Right forelimb (tissue), 1 donor: ENCODE measurements at places on chromosomes 12 and 14.
A peak's percentile ranks its signal among the peaks of the same experiment; 100 is the strongest.

DNA sequence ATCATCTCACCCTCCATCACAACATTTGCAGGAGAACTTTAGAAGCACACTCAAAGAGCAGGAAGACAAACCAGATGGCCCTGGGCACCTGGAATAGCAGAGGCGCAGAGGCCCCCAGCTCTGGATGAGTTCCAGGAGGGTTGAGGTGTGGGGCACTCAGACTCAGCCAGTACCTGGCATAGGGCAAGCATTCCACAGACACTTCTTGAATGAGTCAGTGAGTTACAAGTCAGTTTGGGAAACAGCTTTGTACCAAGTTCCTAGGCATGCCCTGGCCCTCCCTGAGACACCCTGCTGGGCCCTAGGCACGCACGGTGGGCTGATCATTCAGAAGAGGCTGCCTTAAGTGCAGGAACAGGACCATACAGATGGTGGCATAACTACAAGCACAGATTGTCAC, 54.3 kb downstream of the MAP3K9 start:
- no peak for DNase-seq

DNA sequence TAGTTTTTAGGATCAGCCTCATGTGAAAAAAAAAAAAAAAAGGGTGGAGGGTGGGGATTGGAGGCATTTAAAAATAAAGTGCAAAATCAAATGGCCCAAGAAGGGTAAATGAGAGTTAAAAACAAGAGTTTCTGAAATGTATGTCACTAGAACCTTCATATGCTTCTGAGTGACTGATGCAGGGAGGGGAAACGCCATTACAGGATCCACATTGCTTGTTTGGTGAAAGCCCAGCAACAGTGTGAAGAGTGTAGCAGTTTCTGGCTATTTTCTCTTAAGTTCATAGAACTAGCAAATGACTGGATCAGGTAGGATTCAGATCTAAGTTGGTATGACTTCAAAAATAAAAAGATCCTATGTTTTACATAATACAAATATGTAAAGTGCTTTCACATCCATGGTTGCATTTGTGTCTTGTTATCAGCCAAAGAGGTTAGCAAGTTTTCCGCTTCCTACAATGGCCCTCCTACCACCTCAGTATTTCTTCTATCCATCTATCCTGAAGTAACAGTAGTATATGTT, 2.9 kb downstream of the CHPT1 start:
- no peak for DNase-seq

- no peak for DNase-seq
Observed at GRCh38 chr14:69559581-69560011, 15.1 kb downstream of the CCDC177 start.

- no peak for DNase-seq
Observed at GRCh38 chr14:89308232-89308959, 108.6 kb downstream of the FOXN3 start.

- DNase-seq = no peak
Observed at GRCh38 chr14:24840204-24840893, 206.4 kb upstream of the GZMB start.

GRCh38 chr12:82896979-82897378, 210.3 kb downstream of the TMTC2 start:
- no peak for DNase-seq

DNA sequence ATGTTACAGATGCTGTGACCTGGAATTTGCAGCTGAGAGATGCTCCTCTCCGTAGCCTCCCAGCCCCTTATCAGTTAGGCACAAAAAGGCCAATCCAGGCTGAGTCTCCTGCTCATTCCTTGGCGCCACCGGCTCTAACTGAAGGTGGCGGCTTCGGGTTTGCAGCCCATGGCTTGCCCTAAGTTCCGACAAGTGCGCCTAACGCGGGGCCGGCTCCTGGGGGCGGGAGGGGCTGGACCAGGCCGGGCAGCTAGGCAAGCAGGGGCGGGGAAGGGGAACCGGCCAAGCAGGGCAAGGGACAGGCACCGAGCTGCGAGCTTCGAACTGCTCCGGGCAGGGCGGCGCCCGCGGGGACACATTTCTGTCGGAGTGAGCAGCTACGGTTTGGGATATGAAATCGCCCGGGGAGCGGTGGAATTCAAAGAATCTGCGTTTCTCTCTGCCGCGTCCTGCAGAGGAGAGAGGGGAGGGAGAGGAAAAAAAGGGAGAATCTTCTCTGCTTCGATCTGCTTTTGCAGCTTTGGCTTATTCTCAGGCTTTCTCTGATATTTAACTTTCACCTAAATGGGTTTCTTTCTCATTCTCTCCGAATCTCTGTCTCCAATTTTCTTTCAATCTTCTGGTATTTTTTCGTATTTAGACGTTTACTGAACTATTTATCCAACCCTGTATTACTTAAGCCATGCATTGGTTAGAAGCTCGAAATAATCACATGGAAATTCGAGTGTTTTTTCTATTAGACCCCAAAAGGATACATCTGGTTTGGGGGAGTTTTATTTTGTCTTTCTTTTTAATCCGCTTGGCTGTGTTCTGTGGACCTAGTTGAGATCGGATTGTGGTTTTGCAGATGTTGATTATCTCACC, 1.6 kb upstream of the HOXC12 start:
- no peak for DNase-seq

GRCh38 chr12:106226884-106227640, 20.8 kb downstream of the CKAP4 start:
- DNase-seq = no peak

DNA sequence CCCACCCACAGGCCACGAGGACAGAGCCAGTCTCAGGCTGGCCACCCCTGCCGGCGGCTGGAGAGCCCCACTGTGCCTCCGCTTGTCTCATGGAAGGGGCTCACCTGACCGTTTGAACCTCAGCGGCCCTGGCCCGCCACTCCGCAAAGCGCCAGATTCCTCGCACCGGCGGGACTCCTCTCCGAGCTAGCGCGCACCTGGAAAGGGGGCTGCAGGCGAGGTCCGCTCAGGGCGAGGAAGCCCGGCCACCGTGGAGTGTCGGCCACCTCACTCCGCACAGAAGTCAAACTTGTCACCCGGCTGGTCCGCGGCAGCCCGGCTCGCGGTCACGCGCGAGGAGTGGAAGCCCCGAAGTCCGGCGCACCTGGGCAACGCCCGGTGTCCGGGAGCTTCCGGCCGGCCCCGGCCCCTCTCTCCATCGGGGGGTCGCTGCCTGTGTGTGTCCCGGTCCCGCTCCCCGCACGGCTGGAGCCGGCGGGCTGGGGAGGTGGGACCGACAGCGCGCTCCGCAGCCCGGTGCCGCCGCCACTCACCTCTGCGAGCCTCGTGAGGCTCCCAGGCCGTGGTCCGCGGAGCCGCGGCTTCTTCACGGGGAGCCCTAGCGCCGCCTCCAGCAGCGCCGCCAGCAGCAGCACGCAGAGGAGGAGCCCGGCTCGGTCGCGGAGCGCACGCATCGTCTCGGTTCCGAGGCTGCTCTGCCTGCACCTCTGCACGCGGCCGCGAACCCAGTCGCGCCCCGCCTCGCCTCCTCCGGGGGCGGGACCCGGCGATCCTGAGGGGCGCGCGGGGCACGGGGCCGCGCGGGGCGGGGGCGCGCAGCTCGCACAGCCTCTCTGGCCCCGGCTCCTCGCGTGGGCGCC, at the start of gene ISM2:
Gene ISM2 (minus strand): TSS at position 697 of the 860 bp plus-strand sequence. CDS start 23 bp downstream, at position 674.
- DNase-seq = peak; percentile 60

- DNase-seq = no peak
Observed at GRCh38 chr14:53807542-53807941, 149.1 kb downstream of the BMP4 start.

GRCh38 chr12:75756771-75757170, 245.4 kb upstream of the KRR1 start:
- no peak for DNase-seq

DNA sequence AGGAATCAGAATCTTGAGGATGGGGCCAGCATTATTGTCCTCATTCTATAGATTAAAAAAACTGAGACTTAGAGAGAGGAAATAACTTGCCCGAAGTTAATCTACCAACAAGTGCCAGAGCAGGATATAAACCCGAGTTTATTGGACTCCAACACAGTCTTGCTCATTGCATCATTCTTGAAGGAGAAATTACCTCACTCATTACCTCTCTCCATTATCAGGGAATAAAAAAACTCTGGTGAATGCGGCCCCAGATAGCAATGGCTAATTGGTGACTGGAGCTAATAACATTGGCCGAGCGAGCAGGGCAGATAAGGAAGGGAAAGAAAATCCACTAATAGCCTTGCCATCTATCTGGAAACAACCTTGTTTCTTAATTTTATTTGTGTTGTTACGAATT, 24.7 kb upstream of the TMED10 start:
- DNase-seq = no peak

DNA sequence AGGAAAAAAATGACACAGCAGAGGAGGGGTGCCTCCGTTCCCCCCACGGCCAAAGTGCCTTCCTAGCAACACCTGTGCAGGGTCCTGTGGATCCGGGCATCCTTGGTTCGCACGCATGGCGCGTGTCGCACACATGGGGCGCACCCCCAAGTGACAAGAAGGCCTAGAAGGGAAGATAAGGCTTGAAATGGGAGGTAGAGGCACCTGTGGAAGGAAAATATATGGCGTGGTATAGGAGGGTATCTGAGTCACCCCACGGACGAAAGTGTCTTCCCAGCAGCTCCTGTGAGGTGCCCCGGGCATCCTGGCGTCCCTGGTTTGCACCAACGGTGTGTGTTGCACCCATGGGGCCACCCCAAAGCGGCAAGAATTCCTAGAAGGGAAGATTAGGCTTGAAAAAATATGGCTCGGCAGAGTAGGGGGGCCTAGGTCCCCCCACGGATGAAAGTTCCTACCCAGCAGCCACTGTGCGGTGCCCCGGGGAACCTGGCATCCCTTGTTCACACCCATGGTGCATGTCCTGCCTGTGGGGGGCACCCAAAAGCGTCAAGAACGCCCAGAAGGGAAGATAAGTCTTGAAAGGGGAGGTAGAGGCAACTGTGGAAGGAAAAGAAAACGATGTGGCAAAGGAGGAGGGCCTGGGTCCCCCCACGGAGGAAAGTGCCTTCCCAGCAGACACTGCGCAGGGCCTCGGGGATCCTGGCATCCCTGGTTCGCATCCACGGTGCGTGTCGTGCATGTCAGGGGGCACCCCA, 280.0 kb downstream of the ALG10 start:
- DNase-seq = no peak

DNA sequence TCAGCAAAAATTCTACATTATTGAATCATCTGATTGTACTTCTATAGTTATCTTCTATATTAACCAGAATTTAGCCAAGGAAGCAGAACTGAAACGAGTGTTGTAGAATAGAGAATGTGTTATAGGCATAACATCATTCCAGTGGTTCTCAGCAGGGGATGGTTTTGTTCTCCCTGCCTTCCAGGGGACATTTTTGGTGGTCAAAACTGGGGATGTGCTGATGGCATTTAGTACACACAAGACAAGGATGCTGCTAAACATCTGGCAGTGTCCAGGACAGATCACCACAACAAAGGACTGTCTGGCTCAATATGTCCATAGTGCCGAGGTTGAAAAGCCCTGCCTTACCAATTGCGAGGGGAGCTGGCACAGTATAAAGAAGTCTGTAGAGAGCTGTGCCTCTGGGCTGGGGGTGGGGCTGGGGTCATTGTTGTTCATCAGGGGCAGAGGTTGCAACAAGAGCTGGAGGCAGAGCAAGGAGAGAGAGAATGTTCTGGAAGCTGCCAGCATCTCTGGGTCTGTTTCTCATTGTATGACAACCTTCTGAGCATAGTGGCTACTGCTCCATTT, 1472.8 kb downstream of the AACS start:
- DNase-seq = no peak

DNA sequence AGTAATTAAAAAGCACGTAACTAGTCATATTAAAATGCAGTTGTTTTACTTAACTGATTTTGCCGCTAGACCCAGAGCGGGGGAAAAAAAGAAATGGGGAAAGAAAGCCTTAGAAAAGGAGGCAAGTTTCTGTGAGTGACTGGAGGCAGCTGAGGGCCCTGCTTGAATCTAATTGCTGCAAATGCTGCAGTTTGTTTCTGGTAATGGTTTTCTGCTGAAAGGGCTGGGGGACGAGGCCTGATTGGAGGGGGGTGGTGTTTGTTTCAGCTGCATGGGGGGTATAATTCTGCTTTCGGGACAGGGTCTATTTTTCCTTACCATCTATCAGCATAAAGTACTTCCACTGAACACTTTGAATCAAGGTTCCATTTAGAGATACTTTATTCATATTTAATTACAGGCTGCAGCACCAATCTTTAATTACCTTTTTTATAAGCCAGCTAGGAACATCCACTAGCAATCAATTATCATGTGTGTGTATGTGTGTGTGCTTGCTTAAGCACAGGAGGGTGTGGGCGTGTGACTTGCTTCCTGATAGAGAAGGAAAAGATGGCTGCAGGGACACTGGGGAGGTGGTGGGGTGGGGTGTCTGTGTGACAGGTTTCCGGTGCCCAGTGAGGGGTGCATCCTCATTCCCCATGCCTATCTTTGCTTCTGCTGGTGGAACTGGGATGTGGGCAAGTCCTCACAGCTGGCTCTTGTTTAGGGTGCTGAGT, 83.4 kb downstream of the ADCK1 start:
- no peak for DNase-seq

GRCh38 chr14:61280526-61281185, 482 bp downstream of the TMEM30B start:
- DNase-seq = peak; percentile 82

DNA sequence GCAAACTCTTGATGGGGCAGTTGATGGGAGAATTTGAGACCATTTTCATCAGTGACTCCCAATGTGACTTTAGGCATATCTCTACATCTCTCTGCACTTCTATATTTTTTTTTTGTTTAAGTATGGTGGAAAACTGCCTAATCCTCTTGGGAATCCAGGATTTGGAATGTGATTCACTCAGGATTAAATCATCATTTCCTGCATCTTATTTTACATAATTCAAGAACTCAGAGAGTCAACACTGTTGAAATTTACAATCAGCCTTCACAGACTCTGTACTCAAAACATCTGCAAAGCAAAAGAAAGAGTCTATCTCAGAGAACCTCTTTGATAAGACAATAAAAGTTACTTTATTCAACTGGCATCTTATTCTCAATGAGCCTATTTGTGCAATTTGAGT, 260.7 kb upstream of the NOS1 start:
- no peak for DNase-seq

DNA sequence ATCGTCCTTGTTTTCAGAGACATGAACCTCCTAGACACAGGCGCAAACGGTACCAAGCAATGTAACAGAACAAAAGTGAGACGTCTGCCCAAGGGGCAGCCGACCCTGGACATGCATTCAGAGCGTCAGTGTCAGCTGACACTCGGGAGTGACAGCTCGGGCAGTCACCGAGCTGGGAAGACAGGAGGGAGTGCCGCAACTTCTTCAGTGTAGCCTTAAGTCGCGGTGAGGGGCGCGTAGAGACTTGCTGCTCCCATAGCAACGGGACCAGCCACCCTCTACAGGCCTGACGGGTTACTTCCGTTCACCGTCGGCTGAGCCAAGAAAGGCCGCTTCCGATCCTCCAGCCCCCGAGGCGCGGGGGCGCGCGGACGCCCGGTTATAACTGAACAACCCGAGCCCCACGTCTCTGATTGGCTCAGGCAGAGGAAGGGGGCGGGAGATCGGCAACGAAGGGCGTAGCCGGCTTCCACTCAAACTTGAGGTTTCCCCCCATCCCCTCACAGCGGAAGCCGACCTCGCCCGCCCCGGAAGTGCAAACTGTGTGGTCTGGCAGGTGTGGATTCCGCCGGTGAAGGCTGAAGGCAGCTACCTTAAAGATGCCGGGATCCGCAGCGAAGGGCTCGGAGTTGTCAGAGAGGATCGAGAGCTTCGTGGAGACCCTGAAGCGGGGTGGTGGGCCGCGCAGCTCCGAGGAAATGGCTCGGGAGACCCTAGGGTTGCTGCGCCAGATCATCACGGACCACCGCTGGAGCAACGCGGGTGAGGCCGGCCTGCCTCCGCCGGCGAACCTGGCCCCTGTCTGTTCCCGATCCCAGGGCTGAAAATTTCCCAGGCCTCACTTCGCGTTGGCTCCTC, at the start of gene EIF2B2:
Gene EIF2B2 (plus strand): TSS at position 530 of the 858 bp plus-strand sequence. CDS start 70 bp downstream, at position 600.
- peak; percentile 98 for DNase-seq
